Hematopoietic multipotent progenitor cell treated with erythropoietin and hydrocortisone succinate and interleukin-3 and kit ligand, for 15 days (in vitro differentiated cells): ENCODE measurements at places on chromosomes 11 and 22.

DNA sequence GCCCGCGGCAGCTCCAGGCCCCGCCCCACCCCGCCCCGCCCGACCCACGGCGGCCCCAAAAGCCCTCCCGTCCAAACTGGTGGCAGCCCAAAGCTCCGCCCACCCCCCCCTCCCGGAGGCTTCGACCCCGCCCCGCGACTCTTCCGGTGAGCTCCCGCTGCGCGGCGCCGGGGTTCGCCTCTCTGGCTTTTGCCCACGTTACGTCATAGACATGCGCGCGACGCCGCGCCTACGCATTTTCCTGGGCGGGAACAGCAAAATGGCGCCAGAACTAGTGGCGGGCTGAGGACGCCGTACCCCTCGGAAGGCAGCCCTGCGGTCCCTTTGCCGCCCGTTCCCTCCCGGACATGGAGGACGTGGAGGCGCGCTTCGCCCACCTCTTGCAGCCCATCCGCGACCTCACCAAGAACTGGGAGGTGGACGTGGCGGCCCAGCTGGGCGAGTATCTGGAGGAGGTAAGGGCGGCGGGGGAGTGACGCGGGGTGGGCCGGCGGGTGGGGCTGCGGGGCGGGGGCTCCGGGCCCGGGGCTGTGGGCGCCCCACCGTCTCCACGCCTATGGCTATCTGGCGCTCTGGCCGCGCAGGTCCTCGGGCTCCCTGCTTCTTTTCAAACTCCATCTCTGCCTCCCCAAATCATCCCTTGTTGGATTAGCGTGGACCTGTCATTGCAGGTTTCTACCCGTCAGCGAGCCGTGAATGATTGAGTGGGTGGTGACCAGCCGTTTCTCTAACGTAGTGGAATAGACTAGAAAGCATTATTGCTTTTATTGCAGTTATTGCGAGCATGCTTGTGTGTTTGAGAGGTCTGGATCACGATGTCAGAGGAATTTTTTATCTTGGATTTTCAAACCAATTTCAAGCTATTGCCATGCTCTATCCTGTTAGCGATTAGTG is at the start of gene NCAPH2:
Gene NCAPH2 (plus strand): TSS at position 234 of the 894 bp plus-strand sequence. CDS start 114 bp downstream, at position 348.
- peak; percentile 98 for DNase-seq

DNA sequence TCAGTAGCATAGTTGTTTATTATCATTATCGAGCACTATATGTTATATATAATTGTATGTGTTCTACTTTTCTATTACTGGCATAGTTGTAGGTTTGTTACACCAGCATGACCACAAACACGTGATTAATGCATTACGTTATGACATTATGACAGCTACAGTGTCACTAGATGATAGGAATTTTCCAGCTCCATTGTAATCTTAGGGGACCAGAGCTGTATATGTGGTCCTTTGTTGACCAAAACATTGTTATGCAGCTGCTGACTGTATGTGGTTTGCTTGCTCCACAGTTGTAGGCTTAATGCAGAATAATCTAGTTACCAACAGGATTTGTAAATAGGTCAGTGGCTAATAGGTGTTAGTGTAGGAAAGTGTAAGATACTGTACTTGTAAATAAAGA is 66.1 kb downstream of the HSD17B12 start:
- peak; percentile 43 for DNase-seq

- DNase-seq: no peak
These were observed 15.2 kb downstream of the PHLDB1 start for GRCh38 chr11:118622376-118623268.

GRCh38 chr11:3046641-3047040 is 10.6 kb downstream of the CARS1 start:
- DNase-seq: no peak

DNA sequence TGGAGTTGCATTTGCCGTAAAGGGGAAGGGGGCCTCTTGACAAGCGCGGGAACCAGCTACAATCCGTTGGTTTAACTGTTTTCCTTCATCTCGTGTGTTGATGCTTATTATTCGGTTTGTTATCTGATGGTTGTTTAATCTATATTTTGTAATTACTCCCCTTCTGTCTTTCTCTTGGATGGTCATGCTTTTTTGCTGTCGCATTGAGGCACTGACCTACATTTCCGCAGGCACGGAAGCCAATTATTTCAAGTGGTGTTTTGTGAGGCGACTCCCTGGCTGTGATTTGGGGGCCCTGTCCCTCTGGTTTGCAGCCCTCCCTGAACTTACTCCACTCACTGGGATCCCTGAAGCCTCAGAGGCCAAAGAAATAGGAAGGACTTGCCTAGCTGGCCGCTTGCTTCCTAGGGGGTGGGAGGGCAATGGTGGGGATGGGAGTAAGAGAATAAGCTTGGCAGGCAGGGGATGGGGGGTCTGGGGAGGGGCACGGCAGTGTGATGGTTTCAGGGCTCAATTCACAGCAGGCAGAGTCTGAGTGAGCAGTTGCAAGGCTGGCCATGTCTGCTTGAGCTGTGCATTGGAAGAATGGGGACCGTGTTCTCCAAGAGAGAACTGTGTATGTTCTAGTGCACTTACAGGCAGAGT is 165.8 kb upstream of the B3GAT1 start:
- DNase-seq: no peak

- DNase-seq: no peak
These were observed 49.9 kb downstream of the FZD4 start for GRCh38 chr11:86905252-86905651.

DNA sequence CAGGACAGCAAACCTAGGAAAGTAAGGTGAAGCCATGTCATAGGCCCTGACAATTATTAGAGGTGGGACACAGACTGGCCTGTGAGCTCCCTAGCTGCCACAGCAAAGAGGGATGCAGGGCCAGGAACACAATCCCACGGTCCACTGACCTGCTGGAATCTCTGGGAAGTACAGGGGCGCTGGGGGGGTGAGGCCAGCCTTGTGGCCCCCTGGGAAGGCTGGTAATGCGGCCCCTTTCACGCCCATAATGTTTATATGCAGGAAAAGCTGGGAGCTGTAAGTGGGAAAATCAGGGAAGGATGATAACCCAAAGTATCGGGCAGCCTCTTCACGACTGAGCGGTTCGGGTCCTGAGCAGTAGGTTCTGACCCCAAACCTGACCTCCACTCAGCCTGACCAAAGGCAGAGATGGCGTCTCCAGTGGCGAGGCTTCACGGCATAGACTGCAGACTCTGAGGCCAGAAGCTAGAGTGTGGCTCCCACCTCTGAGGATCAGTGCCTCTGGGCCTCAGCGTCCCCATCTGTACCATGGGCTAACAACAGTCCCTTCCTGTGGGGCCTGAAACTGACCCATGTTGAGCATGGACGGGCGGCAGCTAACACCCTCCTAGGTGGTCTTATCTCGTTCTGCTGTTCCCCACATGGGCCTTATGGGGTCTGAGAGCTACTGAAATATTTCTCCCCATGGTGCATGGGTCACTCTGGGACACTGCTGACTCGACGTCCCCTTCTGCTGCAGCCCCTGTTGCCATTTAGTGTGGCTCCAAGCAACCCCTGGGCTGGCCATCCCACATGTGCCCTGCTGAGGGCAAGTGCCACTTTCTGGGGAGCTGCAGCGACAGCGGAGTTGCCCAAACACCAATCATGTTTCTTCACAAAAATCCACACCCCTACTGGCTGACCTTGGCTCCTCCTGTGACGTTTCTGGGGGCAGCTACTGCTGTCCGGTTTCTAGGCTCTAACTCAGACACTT is 101.8 kb downstream of the PHF21B start:
- no peak for DNase-seq
